ENCODE measurements at places on chromosomes 4 and X.
A peak's percentile ranks its signal among the peaks of the same experiment; 100 is the strongest.

DNA sequence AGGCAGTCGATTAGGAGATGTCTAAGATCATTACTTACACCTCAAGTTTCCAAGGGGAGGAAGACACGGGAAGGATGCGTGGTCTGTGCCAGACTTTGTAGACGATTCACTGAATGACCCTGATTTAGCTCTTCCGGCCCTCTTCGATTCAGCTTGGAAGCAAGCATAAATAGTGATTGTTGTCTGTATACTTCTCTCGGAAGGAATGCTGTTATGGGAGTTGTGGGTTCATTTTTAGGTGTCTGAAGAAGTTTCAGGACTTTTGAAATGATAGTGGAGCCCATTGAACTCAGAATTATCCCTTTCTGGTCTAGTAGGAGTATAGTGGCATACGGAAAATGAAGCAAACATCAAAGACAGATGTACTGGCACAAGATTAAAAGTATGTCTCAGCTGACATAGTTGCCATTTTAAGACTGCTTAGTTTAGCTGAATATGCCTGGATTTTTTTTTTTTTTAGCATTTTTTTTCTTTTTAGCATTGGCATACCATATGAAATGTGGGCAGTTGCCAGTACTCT, 1.0 kb upstream of the ANKRD17 start:
- DNase-seq: no peak

- DNase-seq: no peak
Measured at GRCh38 chrX:66676413-66676812, 37.5 kb upstream of the EDA2R start.

DNA sequence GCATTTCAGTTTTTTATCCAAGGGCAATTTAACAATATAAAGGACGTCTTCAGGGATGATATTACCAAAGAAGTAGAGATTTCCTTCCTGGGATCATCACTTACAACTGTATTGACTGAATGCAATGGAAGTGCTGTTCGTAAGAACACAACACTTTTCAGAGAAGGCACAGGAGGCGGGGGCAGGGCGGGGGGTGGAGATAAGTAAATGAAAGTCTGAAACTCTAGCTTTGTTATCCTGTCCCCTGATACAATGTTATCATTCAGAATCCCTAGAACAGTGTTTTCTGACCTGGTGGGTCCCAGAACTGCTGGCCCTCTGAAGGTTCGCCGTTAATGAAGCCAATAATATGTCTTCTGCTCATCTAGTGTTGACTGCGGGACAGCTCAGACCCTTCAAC, 124.6 kb downstream of the NSUN7 start:
- no peak for DNase-seq

DNA sequence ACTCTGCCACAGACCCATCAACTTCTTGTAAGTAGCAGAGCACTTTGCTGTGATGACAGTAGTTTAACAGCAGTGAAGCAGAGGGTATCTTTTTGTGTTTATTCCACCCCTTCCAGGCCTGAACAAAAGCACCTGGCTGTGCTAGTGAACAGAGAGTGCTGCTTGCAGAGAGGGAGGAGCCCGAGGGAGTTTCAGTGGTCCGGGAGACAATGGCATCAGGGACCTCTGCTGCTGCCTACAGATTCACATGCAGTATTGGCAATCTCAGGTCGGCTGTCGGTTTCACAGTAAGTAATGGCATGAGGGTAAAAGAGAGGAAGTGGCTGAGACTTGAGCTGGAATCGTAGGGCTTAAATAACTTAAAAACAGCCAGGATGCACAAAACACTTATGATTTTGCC, 755.8 kb downstream of the RPA4 start:
- no peak for DNase-seq

- DNase-seq: no peak
Measured at GRCh38 chr4:174429701-174430410, 92.4 kb downstream of the HPGD start.

- DNase-seq: no peak
Measured at GRCh38 chr4:7427831-7428260, 6.9 kb downstream of the PSAPL1 start.

- no peak for DNase-seq
Measured at GRCh38 chrX:155871934-155872333, 9.2 kb upstream of the VAMP7 start.

DNA sequence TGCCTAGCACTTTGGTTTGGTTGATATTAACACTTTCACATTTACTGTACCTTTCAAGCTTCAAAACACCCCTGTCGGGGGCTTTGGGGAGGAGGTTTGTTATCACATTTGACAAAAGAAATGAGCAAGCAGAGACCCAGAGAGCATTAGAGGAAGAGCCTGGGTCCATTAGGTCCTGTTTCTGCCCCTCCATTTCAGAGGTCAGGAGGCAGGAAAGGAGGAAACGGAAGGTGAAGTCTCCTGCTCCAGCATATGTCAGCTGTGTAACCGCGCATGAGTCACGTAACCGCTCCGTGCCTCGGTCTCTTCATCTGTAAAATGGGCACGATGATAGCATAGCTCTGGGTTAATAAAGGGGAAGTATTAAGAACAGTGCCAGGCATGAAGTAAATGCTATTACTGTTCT, 201.9 kb upstream of the BCOR start:
- DNase-seq: no peak

- DNase-seq: no peak
Measured at GRCh38 chr4:71639380-71639779, 144.5 kb downstream of the GC start.

DNA sequence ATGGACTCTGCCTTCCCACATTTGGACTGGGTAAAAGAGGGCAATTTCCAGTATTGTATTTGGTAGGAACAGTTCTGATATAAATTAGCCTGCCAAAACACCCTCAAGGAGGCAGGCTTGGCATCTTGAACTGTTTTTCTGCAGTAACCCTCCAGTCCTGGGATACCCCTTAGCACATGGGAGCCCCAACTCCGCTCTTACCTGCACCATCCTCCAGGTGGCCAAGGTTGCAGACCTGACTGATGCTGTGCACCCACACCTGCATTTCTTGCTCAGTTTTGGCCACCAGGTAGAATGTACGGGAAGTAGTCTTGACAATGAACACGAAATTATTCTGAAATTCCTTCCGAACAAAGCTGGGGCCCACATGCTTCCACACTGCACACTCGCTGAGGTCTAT, 35.1 kb downstream of the GAB3 start:
- DNase-seq: no peak

DNA sequence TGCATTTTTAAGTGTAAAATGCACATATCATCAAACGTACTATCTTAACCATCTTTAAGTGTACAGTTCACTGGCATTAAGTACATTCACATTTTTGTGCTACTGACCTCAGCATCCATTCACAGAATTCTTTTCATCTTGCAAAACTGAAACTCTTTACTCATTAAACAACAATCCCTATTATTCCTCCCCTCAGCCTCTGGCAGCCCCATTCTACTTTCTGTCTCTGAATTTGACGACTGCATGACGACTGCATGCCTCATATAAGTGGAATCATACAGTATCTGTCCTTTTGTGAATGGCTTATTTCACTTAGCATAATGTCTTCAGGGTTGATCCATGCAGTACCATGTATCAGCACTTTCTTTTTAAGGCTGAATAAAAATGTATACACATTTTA, 38.7 kb downstream of the CNKSR2 start:
- no peak for DNase-seq

- no peak for DNase-seq
Measured at GRCh38 chr4:95439896-95440295, 108.9 kb downstream of the UNC5C start.

GRCh38 chr4:139814323-139815015, 148.8 kb downstream of the MGST2 start:
- no peak for DNase-seq

DNA sequence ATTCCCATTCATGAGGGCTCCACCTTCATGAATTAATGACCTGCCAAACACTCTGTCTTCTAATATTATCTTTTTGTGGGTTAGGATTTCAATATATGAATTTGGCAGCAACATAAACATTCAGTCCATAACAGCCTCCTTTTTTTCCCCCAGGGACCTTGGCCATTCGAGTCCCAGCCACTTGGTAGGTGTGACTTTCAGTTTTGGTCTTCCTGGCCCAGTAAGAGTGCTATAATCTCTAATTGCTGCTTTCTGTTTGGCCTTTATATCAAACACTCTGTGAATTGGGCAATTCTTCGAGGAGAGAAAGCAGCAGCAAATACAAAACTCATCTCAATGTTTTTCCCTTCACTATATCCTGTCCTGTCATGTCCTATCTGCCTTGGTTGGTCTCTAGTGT, 12.4 kb upstream of the RADX start:
- DNase-seq: no peak

- DNase-seq: no peak
Measured at GRCh38 chrX:22559506-22559905, 286.8 kb downstream of the CBLL2 start.

GRCh38 chrX:40174854-40175510, 77.2 kb upstream of the BCOR start:
- DNase-seq: peak; percentile 47

GRCh38 chr4:113173793-113174264, 124.4 kb downstream of the ANK2 start:
- no peak for DNase-seq

DNA sequence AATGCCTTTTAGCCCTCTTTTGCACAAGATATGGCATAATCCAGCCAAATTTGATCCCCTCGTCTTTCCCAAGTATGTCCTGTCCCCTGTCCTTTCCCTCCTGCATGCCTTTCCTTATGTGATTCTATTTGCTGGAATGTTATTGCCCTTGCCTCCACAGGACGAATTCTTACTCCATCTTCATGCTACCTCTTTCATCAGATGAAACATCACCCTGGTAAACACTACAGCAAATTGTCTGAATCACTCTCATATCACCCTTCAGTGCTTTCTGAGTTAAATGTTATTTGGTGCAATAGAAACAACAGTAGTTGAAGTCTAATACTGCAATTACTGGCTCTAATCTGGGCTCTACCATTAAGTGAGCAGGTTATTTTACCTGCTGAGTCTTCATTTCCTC, 52.2 kb upstream of the FAT1 start:
- no peak for DNase-seq

- no peak for DNase-seq
Measured at GRCh38 chr4:76016393-76016792, 6.9 kb downstream of the CXCL10 start.

- DNase-seq: no peak
Measured at GRCh38 chr4:100823066-100823992, 305.5 kb upstream of the EMCN start.

DNA sequence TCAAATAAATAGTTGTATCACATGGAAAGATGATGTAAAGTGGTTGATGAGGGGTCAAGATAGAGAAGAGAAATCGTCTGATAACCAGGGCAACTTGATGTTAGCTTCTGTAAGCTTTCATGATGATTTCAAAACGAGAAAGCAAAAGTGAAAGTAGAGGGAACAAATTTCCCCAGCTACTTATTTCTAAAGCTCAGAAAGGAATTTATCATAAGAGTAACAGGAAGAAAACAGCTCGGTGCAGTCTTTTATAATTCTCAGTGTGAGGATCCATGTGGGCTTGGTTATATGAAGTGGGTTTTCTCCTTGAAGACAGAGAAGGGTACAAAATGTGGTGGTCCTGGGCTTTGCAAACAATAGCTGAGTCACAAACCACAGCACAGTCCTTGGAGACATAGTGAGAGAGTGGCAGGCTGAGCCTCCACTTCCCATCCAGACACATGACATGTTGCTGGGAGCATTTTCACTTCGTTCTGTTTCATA, 32.1 kb upstream of the GLRA2 start:
- peak; percentile 63 for DNase-seq

DNA sequence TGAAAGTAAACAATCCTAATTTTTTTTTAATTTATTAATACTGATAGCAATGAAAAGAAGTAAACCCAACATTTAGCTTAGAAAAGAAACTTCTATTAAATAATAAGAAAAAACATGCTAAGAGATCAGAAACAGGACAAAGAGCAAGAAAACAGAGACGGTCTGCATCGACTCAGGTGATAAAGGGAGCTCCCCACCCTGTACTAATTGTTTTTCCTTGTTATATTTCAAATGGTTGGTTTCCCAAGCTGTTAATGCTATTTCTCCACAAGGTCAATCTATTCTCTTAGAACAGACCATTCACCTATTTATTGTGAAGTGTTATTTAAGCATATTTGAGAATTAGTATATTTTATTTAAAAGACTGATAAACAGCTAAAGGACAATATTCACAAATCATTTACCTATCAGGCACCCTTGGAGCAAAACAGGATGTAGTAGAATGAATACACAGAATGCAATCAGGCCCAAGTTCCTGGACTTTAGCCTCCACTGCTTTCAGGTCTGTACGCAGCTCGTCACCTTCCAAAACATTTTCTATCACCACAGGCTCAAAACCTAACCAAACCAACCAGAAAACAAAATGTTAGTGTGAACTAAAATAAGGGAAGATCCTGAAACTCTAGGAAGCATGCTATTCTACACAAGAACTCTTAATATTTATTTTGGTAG, 5.5 kb downstream of the SEPSECS start:
- DNase-seq: no peak

DNA sequence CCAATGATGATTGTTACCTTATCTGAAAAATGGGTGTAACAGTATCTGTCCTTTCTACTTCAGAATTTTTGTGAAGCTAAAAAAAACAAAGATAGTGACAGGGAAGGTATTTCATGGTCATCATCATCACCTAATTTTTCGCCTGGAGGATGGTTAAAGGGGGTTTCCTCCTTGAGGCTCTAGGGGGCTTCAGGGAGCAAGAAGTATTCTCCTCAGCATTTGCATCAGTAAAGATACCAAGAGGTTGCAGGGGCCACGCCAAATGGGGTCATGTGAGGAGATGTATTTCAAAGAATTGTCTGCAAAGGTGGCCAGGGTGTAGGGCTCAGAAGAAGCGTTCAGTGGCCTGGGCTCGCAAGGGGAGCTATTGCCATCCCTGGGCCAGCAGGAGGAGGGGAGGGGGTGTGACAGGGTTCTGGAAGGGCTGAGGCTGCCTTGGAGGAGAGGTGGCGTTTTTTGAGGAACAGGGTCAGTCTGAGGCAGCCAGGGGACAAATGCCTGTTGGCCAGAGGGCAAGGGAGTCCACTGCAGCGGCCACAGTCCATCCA, 7.3 kb upstream of the NSG1 start:
- DNase-seq: no peak

DNA sequence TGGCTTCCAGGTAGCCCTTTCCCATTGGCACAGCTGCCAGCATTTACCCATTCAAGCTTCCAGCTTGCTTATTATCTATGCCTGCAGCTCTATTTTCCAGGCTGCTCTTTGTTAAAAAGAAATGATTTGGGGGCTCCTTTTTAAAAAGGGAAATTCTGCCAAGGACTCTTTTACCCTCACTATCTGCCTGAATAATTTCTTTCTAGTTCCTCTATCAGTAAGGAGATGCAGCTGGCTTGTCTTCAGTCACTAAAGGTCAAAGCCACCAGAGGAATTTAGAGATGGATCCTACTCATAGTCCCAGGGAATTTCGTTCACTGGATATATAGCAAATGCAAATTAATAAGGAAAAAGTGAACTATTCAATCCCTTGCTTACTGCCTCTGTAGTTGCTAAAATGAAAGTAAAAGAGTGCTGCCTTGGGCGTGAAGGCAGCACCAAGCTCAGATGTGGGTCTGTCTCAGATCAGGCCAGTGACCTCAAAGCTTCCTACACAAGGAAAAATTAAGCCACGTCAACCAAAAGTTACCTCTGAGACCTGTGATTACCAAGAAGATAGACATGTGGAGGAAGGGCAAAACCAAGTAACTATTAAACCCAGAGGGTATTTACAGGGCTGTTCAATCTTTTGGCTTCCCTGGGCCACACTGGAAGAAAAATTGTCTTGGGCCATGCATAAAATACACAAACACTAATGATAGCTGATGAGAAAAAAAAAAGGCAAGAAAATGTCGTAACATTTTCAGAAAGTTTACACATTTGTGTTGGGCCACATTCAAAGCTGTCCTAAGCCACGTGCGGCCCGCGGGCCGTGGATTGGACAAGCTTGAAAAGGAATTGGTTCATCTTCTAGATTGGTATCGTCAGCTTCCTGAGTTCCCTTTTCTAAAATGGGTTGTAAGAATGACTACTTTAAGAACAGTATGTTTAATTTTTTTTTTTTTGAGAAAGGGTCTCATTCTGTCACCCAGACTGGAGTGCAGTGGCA, 5.3 kb downstream of the ARSF start:
- no peak for DNase-seq

All from bone marrow (tissue), 2 donors.